Fibroblast of skin of abdomen (primary cell): ENCODE measurements at places on chromosomes 11 and 22.

DNA sequence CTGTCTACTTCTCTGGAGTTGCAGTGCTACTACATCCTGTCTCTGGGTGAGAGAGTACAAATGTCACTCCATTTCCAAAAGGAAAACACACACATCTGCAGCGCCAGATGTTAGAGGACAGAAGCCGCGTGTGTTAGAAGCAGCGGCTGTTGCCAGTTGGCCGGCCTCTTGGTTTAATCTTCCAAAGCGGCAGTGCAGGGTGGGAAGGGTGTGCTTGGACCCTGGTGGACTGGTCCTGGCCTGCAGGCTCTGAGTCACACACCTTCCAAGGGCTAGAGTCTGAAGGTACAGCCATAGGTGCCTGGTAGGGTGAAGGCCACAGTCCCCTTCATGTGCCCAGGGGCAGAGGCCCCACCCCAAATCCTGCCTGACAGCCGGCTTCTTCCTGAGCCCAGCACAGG lies 99.8 kb downstream of the CTTN start:
- no peak for DNase-seq

GRCh38 chr22:36470994-36471331 lies 10.5 kb downstream of the TXN2 start:
- peak; percentile 41 for DNase-seq

GRCh38 chr22:16824716-16825687 lies at the start of gene XKR3:
TSS of gene XKR3 (minus strand) at chr22:16825411. CDS start at chr22:16808073, 17,338 bp downstream.
- no peak for DNase-seq

DNA sequence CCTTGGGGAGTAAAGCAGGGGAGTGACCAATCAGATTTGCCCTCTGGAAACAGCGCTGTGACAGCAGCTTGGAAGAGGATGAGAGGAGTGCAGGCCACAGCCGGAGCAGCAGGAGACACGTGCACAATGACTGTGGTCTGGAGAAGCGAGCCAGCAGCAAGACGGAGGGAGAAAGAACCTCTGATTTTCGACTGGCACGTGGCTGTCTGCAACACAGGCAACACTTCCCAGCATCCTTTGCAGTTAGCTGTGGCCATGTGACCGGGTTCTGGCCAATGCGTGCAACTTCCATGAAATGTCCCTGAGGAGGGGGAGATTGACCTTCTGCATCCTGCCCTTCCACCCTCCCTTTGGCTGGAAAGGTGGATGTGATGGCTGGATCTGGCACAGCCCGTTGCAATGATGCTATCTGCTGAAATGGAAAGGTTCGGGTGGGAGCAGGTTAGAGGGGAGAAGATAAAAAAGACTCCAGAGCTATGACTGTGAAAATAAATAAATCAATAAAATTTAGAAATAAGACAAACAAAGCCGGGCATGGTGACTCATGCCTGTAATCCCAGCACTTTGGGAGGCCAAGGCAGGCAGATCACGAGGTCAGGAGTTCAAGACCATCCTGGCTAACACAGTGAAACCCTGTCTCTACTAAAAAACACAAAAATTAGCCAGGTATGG lies 15.6 kb downstream of the PLA2G6 start:
- no peak for DNase-seq

DNA sequence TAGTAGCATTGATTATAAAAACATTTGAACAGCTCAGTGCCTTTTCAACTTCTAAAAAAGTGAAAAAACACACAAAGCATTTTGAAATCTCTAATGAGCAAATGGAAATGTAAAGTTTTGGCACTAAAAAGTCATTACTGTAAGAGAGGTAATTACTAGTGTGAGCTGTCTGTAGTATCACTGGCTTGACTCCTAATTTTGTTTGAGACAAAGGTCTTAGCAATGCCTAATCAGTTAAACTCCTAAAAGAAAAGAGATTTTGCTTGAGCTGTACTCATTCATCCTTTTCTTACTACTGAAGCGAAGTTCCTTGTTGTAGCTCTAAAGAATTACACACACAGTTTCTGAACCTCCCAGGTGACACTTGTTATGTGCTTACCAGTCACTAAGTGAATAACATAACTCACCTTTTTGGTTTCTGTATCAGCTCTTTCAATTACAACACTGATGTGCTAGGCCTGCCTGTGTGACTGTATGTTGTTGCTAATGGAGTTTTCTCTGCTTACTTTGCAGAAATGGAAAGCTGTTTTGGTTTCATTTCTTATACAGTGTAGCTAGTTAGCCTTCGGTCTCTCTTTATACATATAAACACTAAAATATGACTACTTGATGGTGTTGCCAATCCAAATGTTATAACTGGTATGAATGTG lies 924.4 kb upstream of the TENM4 start:
- DNase-seq, result no peak

- DNase-seq, result no peak
These were observed 6.4 kb upstream of the LDHAL6A start for GRCh38 chr11:18449251-18449650.

DNA sequence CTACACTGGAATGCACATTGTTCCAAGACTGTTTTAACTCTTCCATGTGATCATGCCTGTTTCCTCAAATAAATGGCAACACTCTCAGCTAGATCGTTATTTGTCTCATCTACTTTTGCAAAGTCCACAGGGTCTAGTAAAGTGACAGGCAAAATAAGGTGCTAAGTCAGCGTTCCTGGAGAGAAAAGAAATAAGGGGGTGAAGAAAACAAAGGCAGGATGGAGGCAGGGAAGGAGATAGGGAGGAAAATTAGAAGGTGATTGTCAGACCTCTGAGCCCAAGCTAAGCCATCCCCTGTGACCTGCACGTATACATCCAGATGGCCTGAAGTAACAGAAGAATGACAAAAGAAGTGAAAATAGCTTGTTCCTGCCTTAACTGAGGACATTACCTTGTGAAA lies 132.1 kb downstream of the RAB38 start:
- DNase-seq, result no peak

DNA sequence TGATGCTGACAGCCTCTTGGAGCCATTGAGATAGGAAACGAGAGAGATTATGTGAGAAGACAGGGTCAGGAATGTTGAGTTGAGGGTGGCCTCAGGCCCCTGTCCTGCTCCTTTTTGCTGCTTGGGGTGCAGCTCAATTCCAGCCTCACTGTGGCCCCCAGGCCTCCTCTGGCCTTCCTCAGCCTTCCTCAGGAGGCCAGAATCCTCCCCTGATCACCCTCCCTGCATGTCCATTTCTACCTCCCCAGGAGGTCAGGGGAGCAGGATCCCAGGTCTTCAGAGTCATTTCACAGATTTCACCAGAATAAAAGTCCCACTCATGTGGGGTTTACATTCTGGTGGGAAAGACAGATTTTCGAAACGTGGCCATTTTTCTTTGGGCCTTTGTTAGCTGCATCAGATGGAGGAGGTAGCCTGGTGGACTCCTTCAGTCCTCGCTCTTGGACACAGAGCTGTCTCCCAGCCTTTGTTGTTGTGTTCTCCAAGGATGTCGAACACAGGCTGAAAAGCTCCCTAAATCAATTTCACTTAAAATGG lies 2.2 kb upstream of the KCNQ1OT1 start:
- no peak for DNase-seq

- DNase-seq, result no peak
These were observed 349.0 kb downstream of the CTTN start for GRCh38 chr11:70747285-70747684.

GRCh38 chr11:31640611-31641010 lies 131.0 kb downstream of the ELP4 start:
- no peak for DNase-seq

DNA sequence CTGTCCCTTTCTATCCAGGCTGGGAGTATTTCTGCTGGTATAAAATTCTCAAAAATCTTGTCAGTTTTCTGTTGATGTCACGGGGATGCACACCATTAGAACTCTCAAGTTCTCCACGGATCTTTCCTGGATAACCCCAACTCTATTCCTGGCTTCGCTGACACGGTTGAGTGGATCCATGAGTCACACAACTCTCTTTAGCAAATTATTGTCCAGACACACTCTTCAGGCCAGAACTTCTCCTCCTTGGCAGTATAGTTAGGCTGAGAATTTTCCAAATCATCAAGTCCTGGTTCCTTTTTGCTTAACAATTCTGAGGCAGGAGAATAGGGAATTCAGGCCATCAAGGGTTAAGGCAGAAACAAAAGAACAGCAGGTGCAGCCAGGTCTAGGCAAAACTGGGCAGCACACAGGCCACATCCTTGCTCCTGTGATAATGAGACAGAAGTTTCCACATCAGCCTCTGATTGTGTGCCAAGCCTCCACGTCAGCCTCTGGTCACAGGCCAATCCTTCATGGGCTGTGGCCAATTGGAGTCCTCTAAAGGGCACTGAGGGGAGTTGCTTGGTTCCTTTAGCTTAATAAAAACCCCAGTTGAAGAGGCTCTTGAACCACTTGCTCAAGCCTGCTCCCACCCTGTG lies 5.7 kb upstream of the ACAT1 start:
- peak; percentile 76 for DNase-seq

GRCh38 chr11:1397146-1397861 lies 7.6 kb downstream of the BRSK2 start:
- DNase-seq, result no peak

- DNase-seq, result no peak
These were observed 4.1 kb downstream of the SAC3D1 start for GRCh38 chr11:65045061-65045460.

DNA sequence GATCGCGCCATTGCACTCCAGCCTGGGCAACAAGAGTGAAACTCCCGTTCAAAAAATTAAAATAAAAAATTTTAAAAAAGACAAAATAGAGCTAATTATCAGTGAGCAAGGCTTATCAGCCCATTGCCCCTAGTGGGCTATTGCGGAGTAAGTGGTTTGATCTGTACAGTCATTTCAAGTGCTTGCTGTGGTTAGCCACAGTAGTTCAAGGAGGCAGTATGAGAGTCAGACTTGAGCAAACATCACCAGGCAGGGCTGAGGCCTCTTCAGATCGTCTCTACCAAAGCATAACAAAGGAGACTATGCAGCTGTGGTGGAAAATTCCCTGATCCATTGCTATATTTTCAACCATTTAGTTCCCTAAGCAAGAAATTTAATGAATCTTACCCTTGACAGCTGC lies 4.3 kb upstream of the SBF2 start:
- peak; percentile 91 for DNase-seq

GRCh38 chr11:19577976-19578619 lies 134.5 kb upstream of the NAV2 start:
- peak; percentile 92 for DNase-seq

GRCh38 chr11:117290809-117291396 lies at the start of gene BACE1-AS:
TSS of gene BACE1-AS (plus strand) at chr11:117291346.
- no peak for DNase-seq

GRCh38 chr11:47587039-47587716 lies 700 bp downstream of the FAM180B start:
- no peak for DNase-seq

DNA sequence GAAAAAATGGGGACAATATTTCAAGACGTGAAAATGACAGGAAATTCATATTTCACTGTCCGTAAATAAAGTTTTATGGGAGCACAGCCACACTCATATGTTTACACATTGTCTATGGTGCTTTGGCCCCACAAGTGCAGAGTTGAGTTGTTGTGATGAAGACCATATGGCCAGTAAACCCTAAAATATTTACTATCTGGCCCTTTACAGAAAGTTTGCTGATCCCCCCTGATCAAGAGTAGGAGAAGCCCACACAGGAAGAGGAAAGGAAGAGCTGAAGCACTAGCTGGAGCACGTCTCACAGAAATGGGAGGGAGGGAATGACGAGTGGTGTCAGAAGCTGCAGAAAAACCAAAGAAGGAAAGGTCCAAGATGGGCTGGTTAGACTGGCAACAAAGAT lies 78.8 kb downstream of the TNRC6B start:
- DNase-seq, result no peak

GRCh38 chr11:115611343-115611742 lies 107.1 kb upstream of the CADM1 start:
- DNase-seq, result no peak

GRCh38 chr11:121337078-121337477 lies 44.5 kb downstream of the SC5D start:
- no peak for DNase-seq

DNA sequence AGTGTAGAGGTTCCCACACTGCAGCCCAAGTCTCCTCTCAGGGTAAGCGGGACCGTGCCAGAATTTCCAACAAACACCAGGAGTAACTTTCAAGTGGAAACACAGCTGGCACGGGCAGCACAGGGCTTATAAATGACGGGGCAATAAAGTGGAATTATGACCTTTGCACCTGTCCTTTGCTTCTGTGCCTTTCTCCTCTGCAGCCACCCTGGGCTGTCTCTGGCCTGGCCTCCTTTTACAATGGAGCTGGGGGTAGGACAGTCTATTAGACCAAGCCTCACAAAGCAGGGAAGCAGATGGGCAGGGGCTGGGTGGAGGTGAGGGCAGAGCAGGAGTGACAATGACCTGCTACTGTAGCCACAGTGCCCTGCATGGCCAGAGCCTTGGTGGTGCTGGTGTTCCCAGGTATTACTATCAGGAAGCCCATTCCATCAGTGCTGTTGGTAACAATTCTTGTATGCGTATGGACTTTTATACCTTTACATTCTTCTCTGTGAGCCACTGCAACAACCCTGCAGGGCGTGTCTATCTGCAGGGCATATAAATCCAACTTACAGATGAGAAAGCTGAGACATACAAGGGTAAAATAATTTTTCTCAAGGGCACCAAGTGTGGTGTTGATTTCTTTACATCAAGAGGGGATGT lies 387.8 kb downstream of the CTTN start:
- no peak for DNase-seq

DNA sequence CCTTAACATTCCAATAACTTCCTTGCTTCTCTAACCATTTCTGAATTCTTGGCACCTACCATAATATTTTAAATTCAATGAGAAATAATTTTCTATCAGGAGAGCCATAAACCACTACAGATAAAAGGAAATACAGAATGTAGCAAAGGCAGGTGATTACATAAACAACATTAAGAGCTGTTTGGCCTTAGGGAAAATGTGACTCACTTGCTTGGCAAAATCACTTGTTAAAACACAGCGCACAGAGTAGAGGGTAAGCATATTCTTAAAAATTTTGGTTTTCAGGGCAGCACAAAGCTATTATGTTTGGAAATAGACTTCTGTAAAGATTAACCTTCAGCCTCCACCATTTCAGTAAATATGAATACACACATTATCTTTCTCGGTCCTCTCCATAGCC lies 26.4 kb downstream of the IZUMO1R start:
- no peak for DNase-seq

- peak; percentile 69 for DNase-seq
These were observed 9.4 kb downstream of the SOX6 start for GRCh38 chr11:16346975-16347374.

DNA sequence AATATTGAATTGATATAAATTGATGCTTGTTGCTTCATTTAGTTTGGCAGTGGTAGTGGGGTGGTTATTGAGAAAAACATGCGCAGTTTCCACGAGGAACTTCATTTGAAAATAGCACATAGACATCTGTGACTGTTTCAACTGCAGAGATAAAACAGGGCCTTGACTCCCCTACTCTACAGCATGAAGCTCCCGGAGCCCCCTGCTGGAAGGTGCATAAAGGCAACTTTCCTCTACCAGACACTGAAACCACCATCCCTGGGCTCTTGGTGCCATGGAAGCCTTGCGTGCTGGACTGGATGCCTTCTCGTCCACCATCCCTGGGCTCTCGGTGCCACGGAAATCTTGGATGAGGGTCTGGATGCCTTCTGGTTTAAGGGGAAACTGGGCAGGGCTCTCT lies 195.9 kb downstream of the CSNK2A3 start:
- peak; percentile 21 for DNase-seq
